Nephron progenitor cell (in vitro differentiated cells): ENCODE measurements at places on chromosomes 4 and X.

GRCh38 chr4:182483685-182484084, 240.5 kb downstream of the TENM3 start:
- DNase-seq = no peak

GRCh38 chrX:46710425-46710824, 48.5 kb downstream of the SLC9A7 start:
- DNase-seq = no peak

- DNase-seq = no peak
Observed at GRCh38 chrX:145068450-145068849, 178.9 kb upstream of the SPANXN1 start.

- DNase-seq = no peak
Observed at GRCh38 chrX:9890681-9891091, 76.5 kb upstream of the CLDN34 start.

DNA sequence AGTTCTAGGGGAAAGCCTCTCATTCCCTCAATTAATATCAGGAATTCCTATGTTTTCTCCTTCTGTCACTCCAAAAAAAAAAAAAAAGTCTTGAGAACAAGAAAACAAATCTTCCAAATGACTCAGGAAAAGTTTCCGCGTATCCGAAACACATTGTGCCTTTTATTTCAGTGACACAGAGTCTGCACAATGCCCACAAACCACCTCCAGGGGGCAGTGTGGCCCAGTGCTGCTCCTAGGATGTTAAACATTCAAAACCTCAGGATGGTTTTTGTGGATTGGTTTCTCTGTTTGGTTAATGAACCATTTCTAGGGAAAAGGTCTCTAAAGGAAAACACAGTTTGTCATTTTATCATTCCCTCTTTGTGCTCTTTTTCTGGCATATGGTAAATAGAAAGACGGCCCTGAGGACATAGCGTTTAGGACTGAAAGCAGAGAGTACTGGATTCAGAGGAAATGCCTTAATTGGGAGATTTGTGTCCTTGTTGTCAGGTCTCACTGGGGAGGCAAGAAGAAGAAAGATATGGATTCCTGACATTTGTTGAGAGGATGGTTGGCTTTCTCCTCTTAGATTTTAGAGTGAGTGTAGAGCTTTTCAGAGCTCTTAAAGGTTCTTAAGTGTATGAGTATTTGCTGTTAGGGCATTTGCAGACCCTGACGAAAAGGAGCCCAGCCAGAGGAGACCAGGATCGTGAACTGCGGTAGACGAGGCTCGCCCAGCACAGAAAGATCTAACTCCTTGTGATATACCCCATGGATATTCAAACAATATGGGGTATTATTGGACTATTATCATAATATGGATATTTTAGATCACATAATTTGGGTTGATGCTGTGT, 65.7 kb upstream of the MAP9 start:
- peak; percentile 86 for DNase-seq
